ENCODE measurements at places on chromosomes 3 and 15. TPM values are rescaled to one million over a fixed set of nuclear protein-coding genes. Genes with fewer than 3 reads are reported as not detected.

The SPSB4 gene
- not detected for total RNA-seq

The C3orf18 gene
- 22.7 TPM for total RNA-seq

The CA12 gene
- 94.0 TPM for total RNA-seq

The MYRIP gene
- total RNA-seq = not detected

The PHLDB2 gene
- 29.6 TPM for total RNA-seq

The SUCLG2 gene
- 70.1 TPM for total RNA-seq

The WDR48 gene
- total RNA-seq = 34.7 TPM

The FBXL2 gene
- total RNA-seq = 20.2 TPM

The THRB gene
- 2.0 TPM for total RNA-seq
